ENCODE measurements at places on chromosomes 1 and 21. TPM values are rescaled to one million over a fixed set of nuclear protein-coding genes. Genes with fewer than 3 reads are reported as not detected.

SLX9 gene
- 48.2 TPM for total RNA-seq

SH2D2A gene
- 94.7 TPM for total RNA-seq

S100A14 gene
- total RNA-seq: not detected

FAM229A gene
- total RNA-seq: 7.9 TPM

RHOU gene
- 1.8 TPM for total RNA-seq

ZBTB8A gene
- 0.64 TPM for total RNA-seq

PAX7 gene
- not detected for total RNA-seq

MAGI3 gene
- 5.9 TPM for total RNA-seq

MYOG gene
- total RNA-seq: not detected

TPM3 gene
- 797 TPM for total RNA-seq

RPTN gene
- total RNA-seq: not detected

CLCA4 gene
- total RNA-seq: not detected

AMY1A gene
- not detected for total RNA-seq

CD1E gene
- not detected for total RNA-seq

GPR3 gene
- 0.73 TPM for total RNA-seq

B3GALT5 gene
- total RNA-seq: not detected

ZFP69B gene
- 2.8 TPM for total RNA-seq

RHD gene
- not detected for total RNA-seq

THEM5 gene
- not detected for total RNA-seq

Data from T-helper 2 cell treated with Interferon-gamma antibody and Interleukin-4, amounts not matched to agents 100 ng/mL and 5 ng/mL, for 36 hours (primary cell).